ENCODE measurements at places on chromosomes 7 and 10.
A peak's percentile ranks its signal among the peaks of the same experiment; 100 is the strongest.

DNA sequence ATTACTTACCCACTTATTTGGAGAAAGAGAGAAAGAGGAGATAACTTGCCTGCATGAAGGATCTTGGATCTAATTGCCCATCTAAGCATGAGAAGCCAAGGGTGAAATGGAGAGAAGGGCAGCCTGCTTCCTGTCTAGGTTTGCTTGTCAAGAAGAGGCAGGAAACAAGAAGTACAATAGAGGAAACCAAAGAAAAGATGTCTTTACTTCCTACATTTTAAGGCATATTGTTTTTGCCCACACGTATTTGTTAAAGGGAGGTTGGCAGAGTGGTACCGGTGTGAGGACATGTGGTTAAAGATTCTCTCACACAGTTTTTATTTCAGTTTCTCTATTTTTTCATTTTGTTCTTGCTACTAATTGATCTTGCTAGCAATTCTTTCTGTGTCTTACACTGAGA lies 6.0 kb upstream of the TAS2R38 start:
- no peak for DNase-seq

DNA sequence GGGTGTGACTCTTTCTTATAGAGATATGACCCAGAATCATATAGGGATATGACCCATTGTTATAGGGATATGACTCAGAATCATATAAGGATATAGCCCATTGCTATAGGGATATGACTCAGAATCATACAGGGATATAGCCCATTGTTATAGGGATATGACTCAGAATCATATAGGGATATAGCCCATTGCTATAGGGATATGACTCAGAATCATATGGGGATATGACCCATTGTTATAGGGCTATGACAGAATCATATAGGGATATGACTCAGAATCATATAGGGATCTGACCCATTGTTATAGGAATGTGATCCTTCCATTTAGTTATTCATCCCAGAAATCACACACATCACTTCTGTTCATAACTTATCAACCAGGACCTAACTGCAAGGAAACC lies 312.2 kb upstream of the ADARB2 start:
- no peak for DNase-seq

DNA sequence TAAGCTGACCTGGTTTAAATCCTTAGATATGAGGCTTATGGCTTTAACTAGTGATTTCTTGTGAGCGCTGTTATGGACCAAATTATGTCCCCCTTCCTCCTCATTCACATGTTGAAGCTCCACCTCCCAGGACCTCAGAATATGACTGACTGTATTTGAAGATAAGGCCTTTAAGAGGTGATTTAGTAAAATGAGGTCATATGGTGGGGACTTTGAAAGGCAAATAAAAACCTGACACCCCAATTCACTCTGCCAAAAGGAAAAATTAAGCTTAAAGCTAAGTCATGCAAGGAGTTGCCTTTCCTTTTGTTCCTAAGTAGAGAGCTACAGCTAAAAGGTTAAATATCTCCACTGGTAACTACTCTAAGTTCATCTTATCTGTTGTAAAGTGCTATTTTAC lies 36.4 kb upstream of the FIGNL1 start:
- no peak for DNase-seq

GRCh38 chr7:6106140-6106904 lies 75.1 kb downstream of the ANKRD61 start:
- no peak for DNase-seq

DNA sequence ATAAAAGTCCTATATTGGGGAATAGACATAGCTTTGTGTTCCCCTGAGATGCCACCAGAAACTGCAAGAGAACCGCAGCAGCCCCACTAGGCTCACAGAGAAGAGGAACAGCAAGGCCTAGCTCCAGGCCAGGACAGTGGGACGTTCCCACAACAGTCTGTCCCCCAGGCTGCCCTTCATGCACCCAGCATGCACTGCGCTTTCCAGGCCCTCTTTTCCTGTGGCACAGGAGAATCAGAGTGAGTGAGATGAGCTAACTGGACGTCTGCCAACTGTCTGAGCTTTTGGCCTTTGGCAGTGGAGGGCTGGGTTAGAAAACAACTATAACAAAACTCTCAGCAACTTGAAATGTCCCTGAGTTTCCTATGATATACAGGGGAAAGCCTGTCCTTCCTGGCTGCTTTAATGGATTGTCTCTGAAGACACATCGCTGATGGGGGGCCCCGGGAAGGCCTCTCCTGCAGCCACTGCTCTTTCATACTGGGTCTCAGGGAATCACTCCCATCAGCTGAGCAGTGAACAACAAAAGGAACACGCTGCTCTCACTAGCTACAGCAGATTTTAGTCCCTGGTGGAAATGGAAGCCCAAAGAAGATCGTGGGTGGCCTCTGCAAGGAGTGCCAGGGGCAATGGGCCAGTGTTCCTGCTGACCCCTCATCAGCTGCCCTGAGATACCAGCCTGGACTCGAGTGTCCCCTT lies 53.5 kb downstream of the PODXL start:
- DNase-seq: no peak

DNA sequence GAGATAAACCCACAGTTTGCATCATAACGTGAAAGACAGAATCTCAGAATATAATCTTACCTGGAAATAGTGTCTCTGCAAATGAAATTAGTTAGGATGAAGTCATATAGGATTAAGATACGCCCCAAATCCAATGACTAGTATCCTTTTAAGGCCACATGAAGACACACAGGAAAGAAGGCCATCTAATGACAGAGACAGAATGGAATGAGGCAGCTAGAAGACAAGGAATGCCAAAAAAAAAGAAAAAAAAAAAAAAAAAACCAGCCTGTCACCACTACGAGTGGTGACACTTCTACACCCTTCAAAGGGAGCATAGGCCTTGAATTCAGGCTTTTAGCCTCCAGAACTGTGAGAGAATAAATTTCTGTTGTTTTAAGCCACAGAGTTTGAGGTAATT lies 82.9 kb downstream of the HYCC1 start:
- no peak for DNase-seq

DNA sequence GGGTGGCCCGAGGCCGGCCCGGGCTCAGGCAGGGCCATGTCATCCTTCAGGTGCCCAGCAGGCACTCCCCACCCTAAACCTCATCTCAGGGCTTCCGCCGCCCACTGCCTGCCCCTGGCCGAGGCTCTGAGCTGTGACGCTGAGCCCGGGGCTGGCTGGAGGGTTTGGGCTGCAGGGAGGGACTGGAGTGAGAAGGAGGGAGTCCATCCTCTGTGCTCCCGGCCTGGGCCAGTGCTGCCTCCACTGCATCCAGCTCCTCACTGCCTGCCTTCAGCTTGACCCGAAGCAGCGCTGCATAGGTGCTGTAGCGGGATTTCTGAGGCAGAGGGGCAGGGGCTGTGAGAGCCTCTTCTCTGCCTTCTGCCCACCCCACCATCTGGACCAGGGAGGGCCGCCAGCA lies 7.6 kb downstream of the NFKB2 start:
- no peak for DNase-seq

DNA sequence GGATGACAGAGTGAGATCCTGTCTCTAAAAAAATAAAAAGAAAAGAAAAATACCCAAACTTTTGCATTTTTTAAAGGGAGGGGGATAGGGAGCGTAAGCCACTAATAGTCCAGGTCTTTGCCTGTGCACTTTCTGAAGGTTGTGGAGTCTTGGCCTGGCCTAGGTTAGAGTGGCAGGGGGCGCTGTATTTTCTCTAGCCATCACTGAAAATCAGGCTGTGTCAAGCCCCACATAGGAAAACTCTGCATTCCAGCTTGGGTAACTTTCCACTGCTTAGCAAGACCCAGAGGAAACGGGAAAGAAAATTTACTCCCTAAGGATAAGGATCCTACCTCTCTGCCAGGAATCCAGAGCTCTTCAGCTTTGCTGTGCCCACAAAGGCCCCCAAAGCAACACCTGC lies 10.5 kb upstream of the PAX4 start:
- no peak for DNase-seq

- no peak for DNase-seq
These were observed 552.5 kb downstream of the TYW1 start for GRCh38 chr7:67549126-67549525.

GRCh38 chr10:3226960-3227744 lies 54.6 kb upstream of the PITRM1 start:
- DNase-seq: no peak

- DNase-seq: peak; percentile 57
These were observed 114.6 kb downstream of the EPC1 start for GRCh38 chr10:32232378-32232777.

- DNase-seq: peak; percentile 47
These were observed 3.8 kb downstream of the RTKN2 start for GRCh38 chr10:62264702-62265436.

DNA sequence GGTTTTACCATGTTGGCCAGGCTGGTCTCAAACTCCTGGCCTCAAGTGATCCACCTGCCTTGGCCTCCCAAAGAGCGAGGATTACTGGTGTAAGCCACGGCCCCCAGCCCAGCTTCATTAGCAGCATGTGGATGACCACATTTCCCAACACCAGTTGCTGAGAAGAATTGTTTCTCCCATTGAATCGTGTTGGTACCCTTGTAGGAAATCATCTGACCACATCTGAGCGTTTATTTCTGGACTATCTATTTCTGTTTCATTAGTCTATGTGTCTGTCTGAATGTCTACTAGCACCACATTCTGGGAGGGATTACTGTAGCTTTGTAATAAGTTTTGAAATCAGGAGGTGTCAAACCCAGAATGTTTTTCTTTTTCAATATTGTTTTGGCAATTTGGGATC lies 89.6 kb downstream of the LCOR start:
- no peak for DNase-seq

- no peak for DNase-seq
These were observed 19.3 kb upstream of the NUP205 start for GRCh38 chr7:135538376-135538775.

DNA sequence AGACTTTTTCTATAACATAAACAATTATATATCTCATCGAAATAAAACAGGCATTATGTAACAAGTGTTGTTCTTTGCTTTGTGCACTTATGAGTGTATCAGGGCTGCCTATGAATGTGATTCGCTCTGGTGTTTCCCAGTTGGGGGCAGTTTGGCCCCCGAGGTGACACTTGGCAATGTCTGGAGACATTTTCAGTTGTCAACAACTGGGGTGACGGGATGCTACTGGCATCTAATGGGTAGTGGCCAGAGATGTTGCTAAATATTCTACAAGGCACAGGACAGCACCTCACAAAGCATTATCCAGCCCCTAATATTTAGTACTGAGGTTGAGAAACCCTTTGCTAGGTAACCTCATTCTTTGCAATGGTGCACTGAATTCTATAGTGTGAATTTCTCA lies 83.3 kb downstream of the PLCE1 start:
- no peak for DNase-seq

DNA sequence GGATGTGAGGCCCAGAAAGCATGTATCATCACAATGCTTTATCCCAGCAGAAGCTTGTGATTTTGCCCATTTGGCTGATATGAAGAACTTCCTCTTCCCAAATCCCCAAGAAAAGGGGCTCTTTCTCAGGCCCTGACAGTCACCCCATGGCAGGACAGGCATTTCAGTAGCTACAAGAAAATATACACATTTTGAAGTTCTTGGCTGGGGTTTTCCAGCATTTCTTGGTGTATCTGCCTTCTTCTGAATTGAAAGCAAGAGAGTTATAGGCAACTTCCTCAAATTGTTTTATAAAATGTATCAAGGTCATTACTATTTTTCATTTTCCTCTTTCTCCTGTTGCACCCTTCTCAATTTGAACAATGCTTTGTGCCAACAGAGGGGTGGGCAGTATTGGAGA lies 63.3 kb upstream of the PDLIM1 start:
- no peak for DNase-seq

- DNase-seq: no peak
These were observed 3.2 kb upstream of the HUS1 start for GRCh38 chr7:47982610-47983009.

DNA sequence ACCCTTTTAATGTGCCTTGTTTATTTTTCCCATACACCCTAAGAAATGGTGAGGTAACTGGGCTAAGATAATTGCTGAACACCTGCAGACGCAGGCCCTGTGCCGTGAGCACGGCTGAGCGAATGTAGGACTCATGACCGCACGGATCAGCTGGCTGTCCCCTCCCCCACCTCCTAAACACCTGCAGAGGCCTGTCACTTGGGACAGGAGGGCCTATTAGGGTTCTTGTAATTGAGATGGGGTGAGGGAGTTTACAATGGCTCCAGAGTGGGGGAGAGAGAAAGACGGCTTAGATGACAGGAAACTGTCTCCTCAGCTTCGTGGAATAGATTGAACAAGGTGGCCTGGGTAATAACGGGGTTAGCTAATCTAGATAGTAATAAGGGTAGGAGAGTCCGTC lies 291.7 kb upstream of the HABP2 start:
- no peak for DNase-seq

DNA sequence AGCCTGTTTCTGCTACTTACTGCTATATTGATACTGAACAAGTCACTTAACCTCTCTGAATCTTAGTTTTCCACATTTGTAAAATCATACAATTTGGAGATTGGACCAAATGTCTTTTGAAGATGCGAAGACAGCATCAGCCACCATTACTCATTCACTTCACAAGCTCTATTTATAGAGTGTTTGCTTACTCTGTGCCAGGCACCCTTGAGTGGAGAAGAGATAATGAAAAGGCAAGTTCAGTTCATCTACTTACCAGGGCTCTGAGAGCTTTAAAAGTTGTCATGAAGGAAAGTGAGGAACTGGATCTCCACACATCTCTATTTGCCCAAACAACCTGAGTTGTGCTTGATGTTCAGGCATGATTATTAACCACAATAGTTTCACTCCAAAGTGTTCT lies 277.5 kb downstream of the CSTF2T start:
- DNase-seq: no peak

GRCh38 chr7:68216051-68216450 lies 1219.4 kb downstream of the TYW1 start:
- DNase-seq: no peak

GRCh38 chr10:10952800-10953199 lies 64.9 kb upstream of the CELF2 start:
- no peak for DNase-seq

DNA sequence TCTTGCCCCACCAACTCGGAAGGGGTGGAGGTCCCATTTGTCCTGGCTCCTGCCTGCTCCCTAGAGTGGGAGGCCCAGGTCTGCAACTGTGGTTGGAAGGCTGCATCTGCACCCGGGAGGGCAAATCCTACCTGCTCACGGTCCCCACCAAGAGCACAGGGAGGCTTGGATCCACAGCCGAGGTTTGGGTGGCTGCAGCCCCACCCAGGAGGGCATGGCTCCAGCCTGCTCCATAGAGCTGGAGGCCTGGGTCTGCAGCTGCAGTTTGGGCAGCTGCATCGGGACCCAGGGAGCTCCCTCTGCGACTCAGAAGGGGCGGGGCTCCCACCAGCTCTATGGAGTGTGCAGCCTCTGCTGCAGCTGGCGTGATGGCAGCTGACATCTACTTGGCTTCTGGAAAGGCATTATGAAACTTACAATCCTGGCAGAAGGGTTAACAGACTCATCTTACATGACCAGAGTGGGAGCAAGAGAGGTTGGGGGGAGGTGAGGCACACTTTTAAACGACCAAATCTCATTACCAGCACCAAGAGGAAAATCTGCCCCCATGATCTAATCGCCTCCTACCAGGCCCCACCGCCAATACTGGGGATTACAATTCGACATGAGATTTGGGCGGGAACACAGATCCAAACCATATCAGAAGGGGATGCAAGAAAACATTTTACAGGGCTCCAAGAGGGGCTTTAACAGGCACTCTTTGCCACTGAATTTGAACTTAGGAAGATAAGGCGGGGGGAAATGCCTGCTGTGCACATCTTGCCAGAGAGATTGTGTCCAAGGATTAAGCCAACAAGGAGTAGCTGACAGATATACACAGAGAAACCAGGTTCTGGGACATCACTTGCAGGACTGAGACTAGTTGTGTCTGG lies 8.2 kb upstream of the BLVRA start:
- no peak for DNase-seq
